ENCODE measurements at places on chromosomes 4 and X.

GRCh38 chr4:59945277-59945676 is 1254.8 kb upstream of the ADGRL3 start:
- no peak for DNase-seq

DNA sequence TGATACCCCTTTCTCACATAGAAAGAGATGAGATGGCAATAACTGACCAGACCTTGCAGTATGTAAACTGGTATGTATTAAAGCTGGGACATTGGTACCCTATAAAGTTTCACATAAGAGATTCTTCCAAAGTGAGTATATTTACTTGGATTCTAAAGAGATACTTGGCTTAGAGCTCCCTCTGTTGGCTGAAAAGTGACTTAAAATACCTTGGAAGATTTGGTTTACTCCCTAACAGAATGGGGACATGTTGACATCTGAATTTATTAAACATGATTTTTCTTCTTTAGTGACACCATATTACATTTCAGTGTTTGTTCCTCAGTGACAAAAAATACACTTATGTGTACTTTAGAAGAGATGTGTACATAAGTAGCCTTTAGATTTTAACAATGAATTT is 47.9 kb upstream of the RGN start:
- DNase-seq, result no peak

GRCh38 chr4:56187688-56188087 is 199.6 kb downstream of the AASDH start:
- DNase-seq, result no peak

DNA sequence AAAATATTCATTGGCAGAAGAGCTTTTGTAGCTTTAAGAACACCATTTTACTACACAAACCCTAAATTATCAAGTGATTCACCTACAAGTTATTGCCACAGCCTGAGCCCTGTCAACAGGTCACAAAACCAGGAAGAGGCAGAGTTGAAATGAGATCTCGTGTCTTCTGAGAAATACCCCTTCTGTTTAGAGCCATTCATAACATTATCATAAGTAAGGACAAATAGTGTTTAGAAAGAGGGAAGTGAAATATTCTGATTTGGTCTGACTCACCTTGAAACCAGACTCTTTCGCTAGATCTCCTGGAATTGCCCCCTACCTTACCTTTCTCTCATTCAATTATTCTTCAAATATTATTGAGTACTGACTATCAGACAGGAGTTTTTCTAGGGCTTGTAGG is 5.9 kb downstream of the ETDB start:
- DNase-seq, result no peak

- no peak for DNase-seq
Measured at GRCh38 chr4:138500869-138501268, 258.7 kb upstream of the SLC7A11 start.

GRCh38 chr4:79578606-79579005 is 170.6 kb upstream of the GK2 start:
- no peak for DNase-seq

DNA sequence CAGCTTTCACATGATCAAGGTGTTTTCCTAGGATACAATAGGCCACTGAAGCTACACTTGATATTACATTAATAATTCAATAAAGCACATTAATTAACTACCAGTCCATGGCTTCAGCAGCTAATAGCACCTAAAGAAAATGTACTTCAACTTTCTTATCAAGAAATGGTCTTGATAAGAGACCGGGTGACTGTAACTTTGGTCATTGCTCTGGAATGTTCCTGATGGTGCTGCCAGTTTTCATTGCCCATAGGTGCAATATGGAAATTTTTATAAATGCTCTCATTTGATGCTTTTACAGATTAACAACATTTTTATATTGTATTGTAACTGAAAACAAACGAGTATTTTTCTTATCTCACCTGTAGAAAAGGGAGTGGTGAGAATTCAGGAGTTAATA is 165.4 kb downstream of the SHROOM3 start:
- no peak for DNase-seq

GRCh38 chr4:163470391-163470790 is 3.2 kb downstream of the TKTL2 start:
- DNase-seq, result no peak

DNA sequence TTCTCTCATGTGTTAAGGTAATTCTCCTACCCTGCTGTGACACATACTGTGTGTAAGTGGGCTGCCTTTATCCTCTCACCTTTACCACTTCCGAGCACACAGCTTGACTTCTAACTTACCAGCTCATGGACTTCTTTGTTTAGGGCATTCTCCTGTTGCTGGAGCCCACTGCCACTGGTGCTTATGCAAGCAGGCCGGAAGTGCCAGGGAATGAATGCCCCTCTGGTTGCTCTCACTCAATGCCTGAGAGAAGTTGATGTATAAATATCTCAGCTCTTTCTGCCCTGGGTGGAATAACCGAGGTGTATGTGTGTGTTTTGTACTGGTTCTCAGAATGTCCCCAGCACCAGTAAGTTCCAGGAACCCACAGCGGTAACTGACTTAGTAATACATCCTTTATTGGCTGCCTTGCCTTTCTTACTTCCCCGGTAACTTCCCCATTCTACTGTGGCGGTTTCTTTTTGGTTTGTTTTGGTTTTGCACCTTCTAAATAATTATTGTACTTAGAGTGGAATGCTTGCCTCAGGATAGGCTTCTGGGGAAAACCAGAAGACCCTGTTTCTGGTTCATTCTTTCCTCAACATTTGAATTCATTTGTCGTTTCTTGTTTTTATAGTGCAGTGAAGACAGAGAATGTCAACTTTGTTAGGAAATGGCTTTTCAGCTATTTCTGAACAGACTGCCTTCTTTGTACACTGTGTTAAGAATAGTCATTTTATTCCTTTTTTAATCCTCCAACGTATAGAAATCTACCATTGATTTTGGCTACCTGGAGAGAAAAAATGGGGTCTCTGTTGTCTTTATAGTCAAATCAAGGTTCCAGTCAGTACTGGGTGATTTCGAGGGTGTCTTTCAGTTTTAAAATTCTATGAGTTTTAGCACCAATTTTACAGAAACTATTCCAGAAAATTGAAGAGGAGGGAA is 45.4 kb downstream of the CXorf58 start:
- DNase-seq, result peak; percentile 4

Data from T-helper 1 cell (primary cell).